ENCODE measurements at places on chromosomes 2 and 18.

GRCh38 chr18:24381126-24381525, 16.5 kb downstream of the OSBPL1A start:
- no peak for DNase-seq

DNA sequence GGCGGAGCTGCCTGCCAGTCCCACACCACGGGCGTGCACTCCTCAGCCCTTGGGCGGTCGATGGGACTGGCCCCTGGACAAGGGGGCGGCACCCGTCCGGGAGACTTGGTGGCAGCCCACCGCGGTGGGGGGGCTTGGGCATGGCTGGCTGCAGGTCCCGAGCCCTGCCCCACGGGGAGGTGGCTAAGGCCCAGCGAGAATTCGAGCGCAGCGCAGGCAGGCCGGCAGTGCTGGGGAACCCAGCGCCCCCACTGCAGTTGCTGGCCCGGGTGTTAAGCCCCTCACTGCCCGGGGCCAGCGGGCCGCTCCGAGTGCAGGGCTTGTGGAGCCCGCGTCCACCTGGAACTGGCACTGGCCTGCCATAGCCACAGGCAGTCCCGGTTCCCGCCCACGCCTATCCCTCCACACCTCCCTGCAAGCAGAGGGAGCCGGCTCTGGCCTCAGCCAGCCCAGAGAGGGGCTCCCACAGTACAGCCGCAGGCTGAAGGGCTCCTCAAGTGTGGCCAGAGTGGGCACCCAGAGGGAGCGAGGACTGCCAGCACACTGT, 742.9 kb upstream of the DDX18 start:
- DNase-seq, result no peak

GRCh38 chr18:79766308-79766707, 31.4 kb upstream of the KCNG2 start:
- DNase-seq, result no peak

DNA sequence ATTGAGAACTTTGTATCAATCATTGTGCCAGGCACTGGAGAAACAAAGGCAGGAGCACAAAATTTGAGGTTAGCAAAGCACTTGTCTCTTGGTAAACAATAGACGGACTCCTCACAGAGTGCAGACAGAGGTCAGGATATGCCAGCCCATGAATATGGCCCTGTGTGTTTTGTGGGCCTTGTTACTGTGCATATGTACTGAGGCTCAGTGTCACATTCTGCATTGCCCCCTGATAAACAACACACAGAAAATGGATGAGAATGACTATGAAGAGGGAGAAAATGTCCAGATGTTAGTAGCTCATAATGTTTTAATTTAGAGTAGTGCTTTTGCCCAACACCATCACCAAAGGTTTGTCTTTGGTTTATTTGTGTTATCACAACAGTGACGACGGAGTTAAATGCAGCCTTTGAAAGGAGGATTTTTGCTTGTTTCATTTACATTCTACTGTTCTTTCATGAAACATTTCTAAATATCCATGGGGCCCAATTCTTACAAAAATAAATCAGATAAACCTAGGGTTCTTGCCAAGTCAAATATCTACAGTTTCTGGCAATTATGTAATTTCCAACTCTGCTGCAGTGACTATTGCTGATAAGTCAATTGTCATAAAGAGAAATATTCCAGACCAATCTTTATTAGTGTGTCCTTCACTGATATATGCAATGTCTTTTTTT, 14.6 kb upstream of the NT5C1B start:
- no peak for DNase-seq

GRCh38 chr2:233143700-233144331, 83.7 kb downstream of the INPP5D start:
- DNase-seq, result no peak

DNA sequence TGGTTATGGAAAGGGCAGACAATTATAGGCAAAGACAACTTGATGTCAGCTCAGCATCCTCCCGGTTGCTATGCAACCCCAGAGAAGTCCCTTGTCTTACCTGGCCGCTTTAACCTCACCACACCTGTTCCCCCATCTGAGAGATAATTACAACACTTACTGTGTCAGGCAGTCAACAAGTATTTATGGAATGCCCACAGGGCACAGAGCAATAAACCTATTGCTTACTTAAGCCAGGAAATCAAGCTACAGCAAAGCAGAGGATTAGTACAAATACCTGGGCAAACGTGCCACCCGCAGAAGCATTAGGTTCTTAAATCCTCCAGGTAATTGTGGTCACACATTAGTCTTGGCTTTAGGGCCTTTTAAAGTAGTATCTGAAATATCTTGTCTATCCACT, 320.4 kb upstream of the REV1 start:
- no peak for DNase-seq

DNA sequence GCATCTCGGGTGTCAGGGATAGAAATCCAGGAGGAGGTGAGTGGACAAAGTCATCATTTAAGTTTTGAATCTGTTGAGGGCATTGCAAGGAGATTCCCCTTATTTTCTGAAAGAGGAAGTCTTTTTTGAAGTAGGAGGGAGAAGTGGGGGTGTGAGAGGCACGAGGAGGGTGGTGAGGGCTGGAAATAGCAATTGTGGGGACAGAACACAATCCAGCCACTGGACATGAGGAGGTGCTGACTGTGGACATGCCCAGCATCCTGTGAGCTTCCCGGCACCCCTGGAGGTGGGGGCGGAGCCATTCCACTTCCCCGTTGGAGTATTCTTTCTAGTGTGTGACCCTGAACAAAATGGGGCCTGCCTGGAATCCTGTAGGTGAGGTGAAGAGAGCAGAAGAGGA, 310.7 kb upstream of the EPAS1 start:
- no peak for DNase-seq

DNA sequence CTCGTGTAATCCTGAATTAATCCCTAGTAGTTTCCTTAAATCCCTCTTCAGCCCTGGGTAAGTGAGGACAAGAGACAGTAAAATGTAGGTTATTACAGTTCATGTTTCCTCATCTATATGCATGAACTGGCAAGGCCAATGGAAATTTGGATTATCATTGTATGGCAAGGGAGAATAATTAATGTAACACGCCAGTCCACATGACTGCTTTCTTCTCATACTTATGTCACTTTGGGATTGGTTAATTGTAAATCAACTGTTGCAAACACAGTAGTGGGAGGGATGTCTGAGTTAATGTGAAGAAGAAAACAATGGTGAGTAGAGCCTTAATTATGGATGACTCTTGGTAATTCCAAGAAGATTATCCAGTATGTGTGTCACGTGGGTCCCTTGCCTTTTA, 1.7 kb upstream of the SERPINB7 start:
- DNase-seq, result no peak

GRCh38 chr2:226399006-226399405, 400.6 kb downstream of the IRS1 start:
- no peak for DNase-seq

DNA sequence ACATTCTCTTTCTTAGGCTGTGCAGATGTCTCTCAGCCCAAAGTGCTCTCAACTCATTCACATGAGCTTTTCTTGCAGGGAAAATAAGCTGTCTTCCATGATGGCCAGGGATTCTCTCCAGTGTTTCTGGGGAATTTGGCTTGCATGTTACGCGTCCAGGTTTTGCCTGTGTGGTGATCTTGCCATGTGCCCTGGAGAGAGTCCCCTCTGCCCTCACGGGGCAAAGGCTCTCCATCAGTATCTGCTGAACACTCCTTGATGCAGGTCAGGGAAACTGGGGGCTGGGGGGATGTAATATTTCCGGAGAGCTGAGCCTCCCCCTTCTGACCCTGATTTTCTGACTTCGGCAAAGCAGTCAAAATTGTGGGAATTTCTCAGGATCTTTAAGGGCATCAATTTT, 87.6 kb downstream of the ACKR3 start:
- no peak for DNase-seq

GRCh38 chr18:46289931-46290330, 185.7 kb downstream of the HAUS1 start:
- DNase-seq, result no peak

DNA sequence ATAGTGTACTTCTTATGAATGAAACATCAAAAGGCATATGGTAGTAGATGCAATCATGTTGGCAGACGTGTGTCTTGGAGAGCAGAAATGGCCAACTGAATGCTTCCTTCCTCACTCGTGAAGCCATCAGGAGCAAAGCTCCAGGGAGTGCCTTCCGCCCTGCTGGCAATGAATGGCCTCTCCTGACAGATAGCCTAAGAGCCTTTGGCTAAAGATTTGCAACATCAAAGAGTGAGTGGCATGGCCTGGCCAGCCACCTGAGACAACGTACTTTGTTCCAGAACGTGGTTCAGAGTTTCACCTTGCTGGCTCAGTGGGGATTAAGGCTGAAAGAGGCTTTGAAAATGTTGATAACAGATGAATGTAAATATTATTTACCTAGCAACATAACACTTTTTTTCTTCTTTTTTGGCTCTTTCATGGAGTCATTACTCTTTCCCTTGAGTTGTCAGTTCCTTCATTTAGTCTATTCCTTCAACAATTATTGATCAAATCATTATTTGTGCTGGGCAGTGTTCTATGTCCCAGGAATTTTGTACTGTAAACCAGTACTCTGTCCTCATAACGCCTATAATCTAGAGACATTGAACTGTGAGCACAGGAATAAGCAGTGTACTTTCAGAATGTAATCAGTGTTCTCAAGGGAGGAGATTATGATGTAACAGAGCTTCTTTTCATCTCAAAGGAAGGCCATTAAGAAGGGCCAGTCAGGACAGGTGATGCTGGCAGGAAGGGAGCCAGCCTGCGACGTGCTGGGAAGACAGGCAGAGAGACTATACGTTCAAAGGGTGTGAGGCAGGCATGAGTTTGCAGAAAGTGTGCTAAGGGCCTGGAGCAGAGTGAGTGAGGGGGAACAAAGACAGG, 59.4 kb upstream of the SH3RF3 start:
- DNase-seq, result no peak

DNA sequence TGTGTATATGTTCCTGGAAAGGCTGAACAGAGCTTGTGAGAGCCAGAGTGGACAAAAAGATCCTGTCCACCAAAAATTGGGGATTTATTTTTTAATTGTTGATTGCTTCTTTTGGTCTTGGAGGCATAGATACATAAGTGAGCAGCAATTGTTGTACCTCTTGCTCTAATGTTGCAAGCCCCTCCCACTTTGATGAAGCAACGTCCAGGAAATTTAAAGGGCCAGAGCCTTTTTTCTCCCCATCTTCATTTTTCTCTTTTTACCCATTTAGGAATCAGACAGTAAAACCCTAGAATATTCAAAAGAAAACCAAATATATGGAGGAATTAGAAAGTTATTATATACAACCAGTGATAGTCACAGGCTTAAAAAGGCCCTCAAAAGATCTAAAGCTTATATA, 871.8 kb upstream of the NRXN1 start:
- DNase-seq, result no peak

DNA sequence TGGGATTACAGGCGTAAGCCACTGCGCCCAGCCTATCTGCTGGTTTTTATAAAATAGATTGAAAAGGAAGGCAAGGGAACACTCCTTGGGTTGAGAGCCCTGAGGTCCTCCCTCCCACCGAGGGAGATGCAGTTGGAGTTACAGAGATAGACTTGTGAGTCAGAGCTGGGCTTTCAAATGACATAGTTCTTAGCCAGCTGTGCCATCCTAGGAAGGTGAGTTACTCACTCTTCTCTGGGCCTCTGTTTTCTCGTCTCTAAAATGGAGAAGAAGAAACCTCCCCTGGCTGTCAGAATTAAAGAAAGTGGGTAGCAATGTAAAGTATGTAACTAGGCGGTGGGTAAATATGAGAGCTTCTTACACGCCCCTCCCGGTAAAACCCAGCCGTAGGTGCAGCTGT, 2.4 kb downstream of the LRRFIP1 start:
- DNase-seq, result peak; percentile 62

DNA sequence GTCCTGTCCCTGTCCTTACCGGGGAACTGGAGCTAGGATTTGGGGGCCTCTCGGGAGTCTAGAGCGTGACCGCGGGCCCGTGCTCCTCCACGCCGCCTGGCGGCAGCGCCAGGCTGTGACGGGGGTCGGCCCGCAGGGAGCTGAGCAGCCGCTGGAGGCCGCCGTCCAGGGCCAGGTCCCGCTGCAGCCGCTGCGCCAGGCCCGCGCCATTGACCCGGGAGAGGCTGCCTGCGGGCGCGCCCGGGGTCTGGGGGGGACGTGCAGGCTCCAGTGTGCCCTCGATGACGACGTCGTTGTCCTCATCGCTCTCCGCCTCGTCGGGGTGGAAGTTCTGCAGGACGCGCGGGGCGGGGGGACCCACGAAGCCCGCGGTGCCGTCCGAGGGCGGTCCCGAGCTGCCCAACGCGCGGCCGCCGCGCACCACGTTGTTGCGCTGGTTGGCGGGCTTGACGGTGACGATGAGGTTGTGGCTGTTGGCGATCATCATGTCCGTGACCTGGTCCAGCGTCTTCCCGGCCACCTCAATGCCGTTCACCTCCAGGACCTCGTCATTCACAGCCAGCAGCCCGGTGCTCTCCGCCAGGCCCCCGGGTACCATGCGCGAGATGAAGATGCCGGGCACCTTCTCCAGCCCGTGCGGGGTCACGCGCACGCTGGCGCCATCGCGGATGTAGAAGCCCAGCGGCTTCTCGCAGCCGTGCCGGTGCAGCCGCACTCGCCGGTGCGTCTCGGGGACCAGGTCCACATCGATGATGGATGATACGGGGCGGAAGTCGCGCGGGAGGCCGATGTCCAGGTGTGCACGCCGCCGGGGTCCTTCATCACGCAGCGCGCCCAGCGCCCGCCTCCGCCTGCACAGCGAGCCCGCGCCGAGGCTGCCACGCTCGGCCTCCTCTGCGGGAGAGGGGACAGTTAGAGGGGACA, 50.9 kb downstream of the ADNP2 start:
- no peak for DNase-seq

GRCh38 chr2:233339427-233339826, 14.9 kb upstream of the DGKD start:
- no peak for DNase-seq

DNA sequence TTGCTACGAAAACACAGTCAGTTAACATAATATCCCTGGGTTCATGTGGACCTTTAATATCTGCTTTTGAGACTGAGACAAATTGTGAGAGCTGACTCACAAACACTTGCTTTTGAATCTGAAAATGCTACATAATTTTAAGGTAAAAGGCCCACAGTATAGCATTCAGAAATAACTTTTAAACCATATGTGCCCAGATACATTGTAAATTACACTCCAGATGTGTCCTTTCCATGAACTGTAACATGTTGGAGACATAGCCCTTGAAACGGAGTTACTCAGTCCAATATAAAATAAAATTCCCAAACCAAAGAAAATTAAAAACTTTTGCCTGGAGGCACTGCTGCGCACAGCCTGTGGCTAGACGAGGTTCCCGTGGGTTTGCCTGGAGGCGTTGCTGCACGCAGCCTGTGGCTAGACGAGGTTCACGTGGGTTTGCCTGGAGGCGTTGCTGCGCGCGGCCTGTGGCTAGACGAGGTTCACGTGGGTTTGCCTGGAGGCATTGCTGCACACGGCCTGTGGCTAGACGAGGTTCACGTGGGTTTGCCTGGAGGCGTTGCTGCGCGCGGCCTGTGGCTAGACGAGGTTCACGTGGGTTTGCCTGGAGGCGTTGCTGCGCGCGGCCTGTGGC, 131.9 kb upstream of the ALKAL2 start:
- no peak for DNase-seq
